ENCODE measurements at places on chromosomes 16 and 17. TPM values are rescaled to one million over a fixed set of nuclear protein-coding genes. Genes with fewer than 3 reads are reported as not detected.

The AOC3 gene
- total RNA-seq, result 2.0 TPM

The CES4A gene
- total RNA-seq, result 3.6 TPM

The TP53TG3F gene
- total RNA-seq, result not detected

The INCA1 gene
- total RNA-seq, result 0.44 TPM

The SLC47A1 gene
- total RNA-seq, result not detected

The SLC38A8 gene
- total RNA-seq, result not detected

The PRR35 gene
- not detected for total RNA-seq

Data from glutamatergic neuron (in vitro differentiated cells).